ENCODE measurements at places on chromosomes 5 and 9.

DNA sequence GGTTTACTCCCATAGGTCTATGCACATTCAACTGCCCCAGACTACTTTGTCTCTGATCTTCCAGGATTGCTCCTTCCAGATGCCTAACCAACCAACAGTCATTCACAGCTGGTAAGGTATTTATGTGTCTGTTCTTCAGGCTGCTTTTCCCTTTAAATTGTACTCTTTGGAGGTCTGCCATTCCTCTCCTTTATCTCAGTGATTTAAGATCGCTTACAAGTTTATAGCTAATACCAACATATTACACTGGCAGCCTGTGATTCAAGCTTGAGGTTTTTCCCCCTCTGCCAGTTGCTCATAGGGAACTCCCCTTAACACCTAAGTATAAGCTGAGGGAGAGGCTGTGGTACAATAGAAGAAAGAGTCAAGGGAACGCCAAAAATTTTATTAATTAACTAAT, 711.7 kb upstream of the EDIL3 start:
- no peak for DNase-seq

- DNase-seq: no peak
Measured at GRCh38 chr9:20269620-20270019, 352.7 kb downstream of the MLLT3 start.

DNA sequence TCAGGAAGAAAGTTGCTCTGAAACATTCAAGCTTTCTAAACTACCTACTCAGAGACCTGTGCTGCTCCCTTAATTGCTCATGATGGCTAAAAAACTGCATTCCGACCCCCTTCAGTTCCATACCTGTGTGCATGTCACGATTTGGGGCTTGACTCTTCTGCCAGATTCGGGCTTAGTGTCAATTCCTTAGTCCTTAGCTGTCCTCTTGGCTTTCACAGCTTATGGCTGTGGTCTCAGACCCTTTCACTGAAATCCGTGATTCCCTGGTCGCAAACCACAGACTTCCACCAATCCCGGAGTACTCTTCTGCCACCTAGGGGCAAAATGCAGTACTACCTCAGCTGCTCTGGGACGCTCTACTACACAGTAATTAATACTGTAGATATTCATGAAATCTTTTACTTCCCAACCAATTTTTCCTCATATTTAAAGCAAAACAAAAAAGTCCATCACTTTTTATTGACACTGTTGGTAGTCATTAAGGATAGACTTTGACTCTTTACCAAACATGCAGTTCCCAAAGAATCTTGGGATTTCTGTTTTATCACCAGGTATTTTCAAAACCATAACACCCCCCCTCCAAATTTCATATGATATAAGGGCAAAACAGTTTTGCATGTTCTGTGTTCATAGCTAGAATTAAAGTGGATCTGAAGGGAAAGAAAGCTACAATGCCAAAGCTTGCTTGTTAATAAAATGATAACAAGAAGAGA, 617.4 kb downstream of the SLCO4C1 start:
- DNase-seq: peak; percentile 75

GRCh38 chr5:132770476-132771159, 6.4 kb downstream of the SEPTIN8 start:
- DNase-seq: no peak

DNA sequence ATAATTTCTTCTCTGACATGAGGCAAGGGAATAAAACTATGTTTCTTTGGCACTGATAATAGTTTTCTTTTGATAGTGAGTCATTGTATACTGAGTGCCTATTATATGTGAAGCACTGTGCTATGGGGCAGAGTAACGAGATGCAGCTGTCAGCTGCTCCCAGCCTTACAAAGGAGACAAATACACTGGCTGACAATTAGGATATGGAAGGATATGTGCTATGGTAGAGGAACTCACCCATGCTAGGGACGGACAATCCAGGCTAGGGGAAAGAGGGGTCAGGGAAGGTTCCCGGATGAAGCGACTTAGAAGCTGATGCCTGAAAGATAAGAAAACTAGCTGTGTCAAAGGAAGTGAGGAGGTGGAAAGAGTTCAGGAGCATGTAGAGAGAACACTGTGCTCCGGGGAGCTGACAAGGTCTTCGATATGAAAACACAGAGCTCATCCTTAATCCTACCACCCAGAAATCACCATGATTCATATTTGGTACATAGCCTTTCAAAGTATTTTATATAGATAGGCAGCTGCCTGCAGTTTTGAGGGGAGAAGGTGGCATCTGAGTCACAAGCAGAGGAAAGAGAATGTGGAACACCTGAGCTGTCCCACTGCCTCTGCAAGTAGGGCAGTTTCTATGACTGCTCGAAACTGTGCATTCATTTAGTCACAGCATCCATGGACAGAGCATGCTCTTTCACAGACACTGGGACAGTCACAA, 12.1 kb downstream of the BSPRY start:
- no peak for DNase-seq

GRCh38 chr9:126218359-126219125, 108.1 kb upstream of the MVB12B start:
- no peak for DNase-seq

GRCh38 chr5:14760548-14761002, 96.1 kb downstream of the OTULIN start:
- DNase-seq: no peak
